ENCODE measurements at places on chromosomes 12 and 14. TPM values are rescaled to one million over a fixed set of nuclear protein-coding genes. Genes with fewer than 3 reads are reported as not detected.

Gene ADSS1
- 2.0 TPM for total RNA-seq

DNA sequence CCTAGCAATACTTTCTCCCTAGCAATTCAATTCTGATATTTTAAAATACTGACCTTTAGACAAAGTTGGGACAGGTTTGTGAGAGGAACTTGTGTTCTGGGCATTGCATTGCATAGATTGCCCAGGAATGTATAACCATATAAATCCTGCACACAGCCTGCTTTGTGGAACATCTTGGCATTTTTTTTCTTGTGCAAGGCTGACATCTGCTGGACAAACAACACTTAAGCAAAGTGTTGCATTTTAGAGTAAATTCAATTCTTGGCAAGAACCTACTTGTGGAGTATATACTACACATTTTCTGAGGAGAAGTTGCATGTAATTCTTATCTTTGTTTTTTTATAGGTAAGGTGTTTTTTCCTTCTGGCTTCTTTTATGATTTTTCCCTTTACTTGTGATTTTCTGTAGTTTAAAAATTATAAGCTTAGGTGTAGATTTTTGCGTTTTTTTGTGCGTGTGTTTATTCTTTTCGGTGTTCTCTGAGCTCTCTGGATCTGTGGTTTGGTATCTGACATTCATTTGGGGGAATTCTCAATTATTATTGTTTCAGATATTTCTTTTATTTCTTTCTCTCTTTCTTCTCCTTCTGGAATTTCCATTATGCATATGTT is 26.4 kb downstream of the TESPA1 start:
- no peaks in the 10 kb centered on the region for H3K27me3 ChIP-seq
- H3K27ac ChIP-seq = no peak overlapping the region
- no peaks in the 10 kb centered on the region for H3K4me1 ChIP-seq
- H3K4me3 ChIP-seq = no peak overlapping the region

GRCh38 chr14:99378782-99379214 is 101.9 kb downstream of the SETD3 start:
- H3K4me3 ChIP-seq = no peak overlapping the region
- no peaks in the 10 kb centered on the region for H3K4me1 ChIP-seq
- H3K36me3 ChIP-seq = no peaks in the 10 kb centered on the region

GRCh38 chr12:49874142-49874897 is 29.4 kb downstream of the FAIM2 start:
- H3K27me3 ChIP-seq = no peaks in the 10 kb centered on the region
- no peak overlapping the region for H3K27ac ChIP-seq
- H3K36me3 ChIP-seq = no peaks in the 10 kb centered on the region
- no peak overlapping the region for H3K4me3 ChIP-seq
- peaks cover 7% of the 10 kb centered on the region for H3K4me1 ChIP-seq

Data from sigmoid colon (tissue), 7 donors.